Activated CD4-positive, CD25-positive, alpha-beta regulatory T cell treated with anti-CD3 and anti-CD28 coated beads, Interleukin-2, amount 50 U/mL, for 24 hours (primary cell): ENCODE measurements at places on chromosomes 4 and X.
A peak's percentile ranks its signal among the peaks of the same experiment; 100 is the strongest.

DNA sequence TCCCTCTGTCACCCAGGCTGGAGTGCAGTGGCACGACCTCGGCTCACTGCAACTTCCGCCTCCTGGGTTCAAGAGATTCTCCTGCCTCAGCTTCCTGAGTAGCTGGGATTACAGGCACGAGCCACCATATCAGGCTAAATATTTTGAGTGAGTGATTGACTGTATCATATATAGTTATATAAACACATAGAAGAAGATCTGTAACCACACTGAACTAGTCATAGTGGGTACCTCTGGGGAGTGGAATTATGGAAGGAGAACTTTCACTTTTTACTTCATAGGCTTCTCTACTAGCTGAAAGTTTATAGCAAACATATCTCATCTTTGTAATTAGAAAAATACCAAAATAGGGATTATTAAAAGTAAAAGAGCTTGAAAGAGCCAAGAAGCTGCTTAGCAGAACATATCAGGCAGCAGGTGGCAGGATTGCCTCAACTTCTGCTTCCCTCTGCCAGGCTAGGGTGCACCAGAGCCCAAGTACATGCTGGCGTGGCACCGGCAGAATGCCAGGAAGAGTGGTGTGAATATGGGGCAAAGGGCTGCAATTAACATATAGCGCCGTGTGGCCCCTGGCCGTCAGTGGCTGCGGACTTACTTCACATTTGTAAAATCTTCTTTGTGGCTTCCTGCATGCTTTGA is 39.5 kb upstream of the CD40LG start:
- ATAC-seq, result peak; percentile 82

DNA sequence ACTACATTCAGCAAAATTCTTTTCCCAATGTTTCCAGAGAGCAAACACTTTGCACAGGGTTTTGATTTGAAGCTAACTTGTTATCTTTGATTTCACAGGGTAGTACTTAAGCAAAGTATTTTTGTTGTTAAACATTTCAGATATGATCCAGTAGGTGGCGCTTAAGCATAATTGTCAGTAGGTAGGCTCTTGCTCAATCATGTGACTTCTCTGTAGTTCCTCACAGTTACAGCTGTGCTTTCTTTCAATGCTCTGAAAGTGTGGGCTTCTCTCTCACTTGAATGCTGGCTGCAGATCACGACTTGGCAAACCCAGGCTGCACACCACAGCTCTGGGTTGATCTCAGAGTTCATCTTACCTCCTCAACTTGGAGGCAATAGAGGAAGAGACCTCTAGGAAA is 1016.5 kb downstream of the SH3BGRL start:
- no peak for ATAC-seq

DNA sequence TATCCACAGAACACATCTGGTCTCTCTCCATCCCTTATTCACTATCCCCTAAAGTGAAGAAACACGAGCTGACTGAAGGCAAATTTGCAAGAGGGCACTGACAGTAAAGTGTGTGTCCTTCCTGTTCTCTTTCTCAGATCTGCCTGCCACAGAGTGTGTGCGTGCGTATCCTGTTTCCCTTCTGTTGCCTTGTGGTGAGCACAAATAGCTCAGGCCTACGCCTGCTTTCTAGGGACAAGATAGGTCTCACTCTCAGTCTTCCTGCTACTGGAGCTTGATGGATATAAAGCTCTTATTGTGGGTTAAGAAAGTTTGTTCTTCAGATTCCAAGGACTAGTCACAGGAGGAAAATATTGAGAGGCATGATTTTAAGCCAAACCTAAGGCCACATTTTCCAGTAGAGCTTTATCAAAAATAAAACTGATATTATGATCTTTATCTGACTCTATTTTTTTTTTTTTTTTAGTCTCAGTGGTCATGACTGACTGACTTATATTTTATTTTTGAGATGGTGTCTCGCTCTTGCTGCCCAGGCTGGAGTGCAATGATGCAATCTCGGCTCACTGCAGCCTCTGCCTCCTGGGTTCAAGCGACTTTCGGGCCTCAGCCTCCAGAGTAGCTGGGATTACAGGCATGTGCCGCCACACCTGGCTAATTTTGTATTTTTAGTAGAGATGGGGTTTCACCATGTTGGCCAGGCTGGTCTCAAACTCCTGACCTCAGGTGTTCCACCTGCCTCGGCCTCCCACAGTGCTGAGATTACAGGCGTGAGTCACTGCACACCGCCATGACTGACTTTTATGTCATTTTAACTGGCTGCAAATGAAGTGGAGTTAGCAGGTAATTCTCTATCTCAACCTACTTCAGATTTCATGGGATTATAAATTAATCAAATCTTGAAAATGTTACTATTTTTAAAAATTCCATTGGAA is 140.3 kb upstream of the SH3RF1 start:
- ATAC-seq, result peak; percentile 76

DNA sequence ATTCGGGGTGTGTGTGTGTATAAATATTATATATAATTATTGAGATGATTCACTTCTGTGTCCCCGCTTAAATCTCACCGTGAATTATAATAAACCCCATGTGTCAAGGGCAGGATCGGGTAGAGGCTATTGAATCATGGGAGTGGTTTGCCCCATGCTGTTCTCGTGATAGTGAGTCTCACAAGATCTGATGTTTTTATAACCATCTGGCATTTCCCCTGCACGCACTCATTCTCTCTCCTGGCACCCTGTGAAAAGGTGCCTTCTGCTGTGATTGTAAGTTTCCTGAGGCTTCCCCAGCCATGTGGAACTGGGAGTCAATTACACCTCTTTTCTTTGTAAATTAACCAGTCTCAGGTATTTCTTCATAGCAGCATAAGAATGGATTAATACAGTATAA is 851.4 kb upstream of the AGA start:
- ATAC-seq, result no peak

DNA sequence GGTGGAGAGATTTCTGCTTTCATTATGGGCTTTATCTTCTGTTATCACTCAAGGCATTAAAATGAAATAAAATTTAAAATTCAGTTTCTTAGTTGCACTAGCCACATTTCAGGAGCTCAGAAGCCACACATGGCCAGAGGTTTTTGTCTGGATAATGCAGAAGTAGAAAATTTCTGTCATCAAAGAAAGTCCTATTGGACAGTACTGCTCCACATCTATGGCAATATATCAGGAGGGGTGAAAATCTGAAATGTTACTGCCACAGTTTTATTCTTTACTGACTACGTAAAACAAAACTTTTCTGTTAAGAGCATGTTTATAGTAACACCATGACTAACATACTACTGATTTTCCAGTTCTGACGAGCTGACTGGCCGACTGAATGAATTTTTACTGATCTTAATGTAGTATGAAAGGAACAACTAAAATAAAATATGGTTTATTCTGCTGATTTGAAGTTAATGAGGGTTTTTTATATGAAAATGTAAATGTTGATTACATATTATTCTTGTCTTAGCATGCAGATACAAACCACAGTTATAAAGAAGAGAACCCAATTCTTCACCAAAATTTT is 264.0 kb upstream of the HAND2 start:
- no peak for ATAC-seq

DNA sequence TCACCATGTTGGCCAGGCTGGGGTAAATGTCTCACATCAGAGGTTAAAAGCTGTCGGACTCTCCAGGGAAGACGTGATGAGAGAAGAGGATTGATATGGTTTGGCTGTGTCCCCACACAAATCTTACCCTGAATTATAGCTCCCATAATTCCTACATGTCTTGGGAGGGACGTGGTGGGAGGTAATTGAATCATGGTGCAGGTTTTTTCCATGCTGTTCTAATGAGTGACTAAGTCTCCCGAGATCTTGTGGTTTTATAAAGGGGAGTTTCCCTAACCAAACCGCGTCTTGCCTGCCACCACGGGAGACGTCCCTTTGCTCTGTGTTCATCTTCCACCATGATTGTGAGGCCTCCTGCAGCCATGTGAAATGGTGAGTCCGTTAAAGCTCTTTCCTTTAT is 64.4 kb downstream of the ASMT start:
- ATAC-seq, result peak; percentile 81

DNA sequence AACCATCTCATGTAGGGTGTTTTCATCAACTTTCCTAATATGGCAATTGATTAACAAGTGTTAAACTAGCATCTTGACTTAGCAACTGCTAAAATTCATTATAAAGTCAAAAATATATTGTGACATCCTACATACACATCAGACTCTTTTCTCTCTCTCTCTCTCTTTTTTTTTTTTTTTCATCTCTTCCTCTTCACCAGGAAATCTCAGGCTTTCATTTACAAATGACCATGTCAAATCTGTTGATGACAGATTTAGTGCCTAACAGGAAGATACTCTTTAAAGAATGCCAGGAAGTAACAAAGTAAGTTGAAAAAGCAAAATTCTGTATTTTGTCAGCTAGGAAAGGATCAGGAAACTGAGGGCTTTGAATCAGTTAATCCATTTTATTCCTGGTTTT is 365.5 kb downstream of the PCDH7 start:
- ATAC-seq, result no peak

GRCh38 chr4:144645631-144646522 is at the start of gene HHIP:
HHIP (plus strand) TSS chr4:144646156; CDS start chr4:144646676, 520 bp downstream.
- ATAC-seq, result no peak

DNA sequence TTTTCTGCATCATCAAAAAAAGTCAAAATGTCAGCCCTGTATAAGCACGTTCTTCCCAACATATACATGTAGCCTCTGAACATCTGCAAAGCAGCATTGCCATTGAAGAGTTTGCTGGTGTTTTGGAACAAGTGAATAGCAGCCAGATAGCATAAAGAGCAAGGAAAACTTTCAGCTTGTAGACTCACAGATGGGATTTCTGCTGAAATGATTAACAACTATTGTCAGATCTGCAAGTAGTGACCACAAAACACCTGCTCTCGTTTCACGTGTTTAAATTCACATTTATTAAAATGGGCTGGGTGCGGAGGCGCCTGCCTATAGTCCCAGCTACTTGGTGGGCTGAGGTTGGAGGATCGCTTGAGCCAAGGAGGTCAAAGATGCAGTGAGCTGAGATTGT is 123.7 kb downstream of the SPRY1 start:
- ATAC-seq, result no peak

DNA sequence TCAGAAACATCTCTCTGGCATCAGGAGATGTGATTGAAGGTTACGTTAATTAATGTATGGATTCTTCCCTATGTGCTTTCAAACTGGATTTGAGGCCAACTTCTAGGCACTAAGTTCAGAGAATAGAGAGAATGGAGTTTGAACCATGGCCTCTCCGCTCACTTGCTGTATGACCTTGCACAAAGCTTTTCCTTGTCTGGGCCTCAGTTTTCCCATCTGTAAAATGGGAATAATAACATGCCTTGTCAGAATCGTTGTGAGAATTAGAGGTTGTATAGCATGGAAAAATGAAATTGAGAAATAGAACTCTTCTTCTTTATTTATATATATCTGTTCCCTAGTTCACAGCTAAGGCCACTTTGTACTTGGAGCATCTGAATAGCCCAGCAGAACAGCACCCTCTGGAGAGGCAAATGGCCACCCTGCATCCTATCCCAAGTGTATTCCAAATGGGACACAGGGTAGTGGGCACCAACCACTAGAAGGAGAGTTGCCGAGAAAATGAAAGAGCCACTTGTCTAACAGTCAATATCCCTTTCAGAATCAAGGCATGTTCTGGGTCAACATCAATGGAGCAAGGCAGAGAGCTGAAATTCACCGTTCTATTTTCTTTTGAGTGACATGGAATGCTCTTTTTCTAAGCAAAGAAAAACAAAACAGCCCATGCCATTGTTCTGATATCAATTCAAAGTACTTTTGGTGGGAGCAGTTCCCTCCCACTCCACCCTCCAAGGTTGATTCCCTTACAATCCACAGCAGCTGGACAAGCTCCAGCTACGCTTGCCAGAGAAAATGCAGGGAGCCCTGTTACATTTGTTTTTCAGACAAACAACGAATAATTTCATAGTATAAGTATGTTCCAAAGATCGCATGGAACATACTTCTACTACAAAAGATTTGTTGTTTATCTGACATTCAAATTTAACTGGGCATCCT is 23.3 kb upstream of the MTM1 start:
- ATAC-seq, result no peak

GRCh38 chrX:133908223-133908955 is 77.0 kb downstream of the GPC3 start:
- no peak for ATAC-seq

DNA sequence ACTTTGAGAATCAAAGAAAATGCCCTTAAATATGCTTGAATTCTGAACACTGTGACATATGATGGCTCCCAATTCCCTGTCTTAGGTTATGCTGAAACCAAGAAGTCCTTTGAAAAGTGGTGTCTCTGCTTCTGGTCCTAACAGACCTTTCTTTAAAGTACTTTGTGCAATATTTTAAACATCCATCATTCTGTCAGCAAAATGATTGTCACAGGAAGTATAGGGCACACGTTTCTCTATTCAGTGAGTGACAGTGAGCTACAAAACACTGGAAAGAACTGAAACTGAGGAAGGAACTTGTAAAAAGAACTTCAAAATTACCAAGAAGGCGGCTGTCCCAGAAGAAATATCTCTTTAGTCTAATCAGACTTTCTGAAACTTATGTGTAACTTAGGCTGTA is 12.2 kb upstream of the NUP54 start:
- ATAC-seq, result no peak

- no peak for ATAC-seq
These were observed 1364.4 kb downstream of the STIM2 start for GRCh38 chr4:28225050-28225449.

GRCh38 chr4:177385576-177386277 is 56.5 kb downstream of the AGA start:
- ATAC-seq, result no peak

DNA sequence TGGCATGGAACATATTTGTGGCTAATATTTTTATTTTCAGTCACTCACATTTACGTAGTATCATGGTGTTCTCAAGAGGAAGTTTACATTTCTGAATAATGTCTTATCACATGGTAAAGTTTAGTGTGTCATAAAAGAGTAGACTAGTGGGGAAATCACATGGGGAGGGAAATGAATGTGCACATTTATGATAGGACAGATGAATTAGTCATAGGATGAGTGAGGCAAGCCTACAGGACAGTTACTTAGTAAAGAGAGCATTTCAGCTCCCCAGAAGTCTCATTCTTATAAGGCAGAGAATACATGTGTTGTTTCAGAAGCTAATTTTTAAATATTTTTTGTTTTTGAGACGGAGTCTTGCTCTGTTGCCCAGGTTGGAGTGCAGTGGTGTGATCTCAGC is 6.2 kb downstream of the GK start:
- ATAC-seq, result peak; percentile 73

DNA sequence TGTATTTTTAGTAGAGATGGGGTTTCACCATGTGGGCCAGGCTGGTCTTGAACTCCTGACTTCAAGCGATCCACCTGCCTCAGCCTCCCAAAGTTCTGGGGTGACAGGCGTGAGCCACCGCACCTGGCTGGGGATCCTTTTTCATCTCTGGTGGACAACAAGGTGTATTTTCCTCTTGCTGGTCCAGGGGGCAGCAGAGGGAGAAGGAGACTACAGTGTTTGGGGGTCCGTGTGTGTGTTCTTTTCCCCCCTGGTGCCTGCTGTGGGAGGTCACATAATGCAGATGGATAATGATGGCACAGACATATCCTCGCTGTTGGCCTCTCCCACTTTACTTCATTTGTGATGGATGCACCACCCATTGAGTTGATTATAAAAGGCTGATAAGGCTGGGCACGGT is 39.0 kb upstream of the CD99 start:
- no peak for ATAC-seq
